Liver (tissue), 10 donors: ENCODE measurements at places on chromosomes 4 and X. TPM values are rescaled to one million over a fixed set of nuclear protein-coding genes. Genes with fewer than 3 reads are reported as not detected.

TLR10 gene
- 0.17 TPM for total RNA-seq

FGF13 gene
- 0.84 TPM for total RNA-seq

UGT2A1 gene
- 0.17 TPM for total RNA-seq

- no peak overlapping the region for H3K4me3 ChIP-seq
- no peaks in the 10 kb centered on the region for H3K36me3 ChIP-seq
- H3K27me3 ChIP-seq: no peaks in the 10 kb centered on the region
- DNase-seq: no peak
These were observed 153.6 kb upstream of the INTU start for GRCh38 chr4:127479031-127479622.

DNA sequence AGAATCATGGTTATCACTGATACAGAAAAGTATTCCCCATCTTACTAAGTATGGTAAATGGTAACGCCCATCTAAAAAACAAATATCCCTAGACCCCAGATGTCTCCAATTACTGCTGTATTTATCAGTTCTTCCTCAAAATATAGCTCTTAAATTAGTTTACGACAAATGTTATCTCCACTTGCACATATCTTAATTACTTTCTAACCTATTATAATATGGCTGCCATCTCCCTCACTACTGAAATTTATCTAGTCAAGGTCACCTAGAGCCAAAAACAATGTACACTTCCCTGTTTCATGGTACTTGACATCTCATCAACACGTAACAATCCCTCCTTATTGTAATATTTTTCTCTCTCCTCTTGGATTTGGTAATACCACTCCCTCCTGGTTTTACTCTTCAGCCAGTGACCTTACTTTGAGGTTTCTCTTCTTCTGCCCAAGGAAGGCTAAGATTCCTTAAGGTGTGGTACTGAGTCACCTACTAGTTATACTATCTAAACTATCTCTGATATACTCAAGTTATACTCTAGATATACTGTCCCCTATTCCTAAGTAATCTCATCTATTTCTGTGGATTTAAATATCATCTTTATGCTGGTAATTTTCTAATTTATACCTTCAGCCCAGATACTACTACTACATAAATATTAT is 8.6 kb downstream of the LCORL start:
- no peaks in the 10 kb centered on the region for H3K4me1 ChIP-seq
- H3K27me3 ChIP-seq: no peaks in the 10 kb centered on the region
- no peak overlapping the region for H3K4me3 ChIP-seq
- H3K36me3 ChIP-seq: no peaks in the 10 kb centered on the region
- no peak for DNase-seq

DNA sequence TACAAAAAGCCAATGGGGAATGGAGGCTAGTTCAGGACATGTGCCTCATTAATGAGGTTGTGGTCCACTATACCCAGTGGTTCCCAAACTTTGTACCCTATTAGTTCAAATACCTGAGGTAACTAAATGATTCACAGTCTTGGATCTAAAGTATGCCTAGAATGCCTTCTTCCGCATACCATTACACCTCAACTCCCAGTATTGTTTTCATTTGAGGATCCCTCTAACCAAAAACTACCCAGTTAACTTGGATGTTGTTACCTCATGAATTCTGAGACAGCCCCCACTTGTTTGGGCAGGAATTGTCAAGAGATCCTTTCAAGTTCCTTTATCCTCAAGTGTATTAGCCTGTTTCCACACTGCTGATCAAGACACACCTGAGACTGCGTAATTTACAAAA is 439.2 kb downstream of the PCDH10 start:
- no peaks in the 10 kb centered on the region for H3K27me3 ChIP-seq
- no peak for DNase-seq
- no peak overlapping the region for H3K27ac ChIP-seq
- no peaks in the 10 kb centered on the region for H3K36me3 ChIP-seq
- no peaks in the 10 kb centered on the region for H3K4me1 ChIP-seq
- no peak overlapping the region for H3K4me3 ChIP-seq

- no peaks in the 10 kb centered on the region for H3K27me3 ChIP-seq
- H3K4me1 ChIP-seq: no peaks in the 10 kb centered on the region
- H3K36me3 ChIP-seq: no peaks in the 10 kb centered on the region
- no peak for DNase-seq
- no peak overlapping the region for H3K4me3 ChIP-seq
These were observed 274.6 kb downstream of the NAF1 start for GRCh38 chr4:162891788-162892707.
